ENCODE measurements at places on chromosomes 6 and 20. TPM values are rescaled to one million over a fixed set of nuclear protein-coding genes. Genes with fewer than 3 reads are reported as not detected.

DNA sequence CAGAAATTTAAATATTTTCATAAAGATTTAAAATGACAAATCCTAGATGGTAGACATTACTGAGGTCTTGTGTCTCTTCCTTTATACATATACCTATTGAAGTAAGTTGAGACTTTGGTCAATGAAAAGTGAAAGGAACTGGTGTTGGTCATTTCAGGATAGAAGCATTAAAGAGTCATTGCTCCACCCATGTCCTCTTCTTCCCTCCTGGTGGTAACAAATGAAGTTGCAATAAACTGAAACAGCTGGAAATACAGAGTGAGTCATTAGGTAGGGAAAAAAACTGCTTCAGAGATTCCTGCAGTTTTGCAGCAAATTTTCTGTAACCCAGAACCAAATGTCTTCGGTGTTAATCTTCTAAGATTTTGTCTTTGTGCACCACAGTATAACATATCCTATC lies 448.0 kb downstream of the EYS start:
- no peak for DNase-seq

DNA sequence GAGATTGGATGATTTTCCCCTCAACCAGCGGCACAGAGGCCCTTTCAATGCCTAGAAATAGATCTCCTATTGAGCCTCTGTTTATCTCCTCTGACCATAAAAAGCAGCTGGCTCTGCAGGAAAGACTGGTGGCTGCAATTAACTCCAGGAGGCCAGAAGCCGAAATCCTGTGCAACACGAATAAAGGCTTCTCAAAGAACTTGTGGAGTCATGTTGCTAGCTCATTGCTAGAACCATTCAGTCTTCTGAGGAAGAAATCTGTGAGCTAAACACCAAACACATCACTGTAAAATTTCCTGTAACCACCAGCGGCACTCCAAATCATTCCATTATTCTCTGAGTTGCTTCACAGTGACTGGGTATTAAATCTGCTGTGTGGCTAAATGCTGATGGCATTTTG lies 49.1 kb upstream of the TPD52L1 start:
- DNase-seq, result no peak

DNA sequence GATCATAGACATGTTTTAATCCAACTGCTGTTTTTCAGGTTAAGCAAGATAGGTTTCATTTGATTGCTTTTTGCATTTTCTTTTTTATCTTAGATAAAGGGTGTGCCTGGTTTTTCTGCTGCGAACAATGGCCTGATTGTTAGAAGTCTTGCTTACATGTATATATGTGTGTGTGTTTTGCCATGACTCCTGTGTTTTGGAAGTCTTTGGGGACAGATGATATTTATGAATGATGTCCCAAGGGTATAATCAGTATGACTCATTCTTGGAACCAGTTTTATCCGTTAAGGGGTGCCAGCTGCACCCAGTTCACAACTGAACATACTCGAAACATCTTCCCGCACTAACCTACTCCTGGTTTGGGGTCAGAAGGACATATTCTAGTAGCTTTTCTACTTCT lies 230.1 kb upstream of the SUPT3H start:
- DNase-seq, result no peak

- no peak for DNase-seq
These were observed 670.7 kb downstream of the UTRN start for GRCh38 chr6:144955859-144956258.

DNA sequence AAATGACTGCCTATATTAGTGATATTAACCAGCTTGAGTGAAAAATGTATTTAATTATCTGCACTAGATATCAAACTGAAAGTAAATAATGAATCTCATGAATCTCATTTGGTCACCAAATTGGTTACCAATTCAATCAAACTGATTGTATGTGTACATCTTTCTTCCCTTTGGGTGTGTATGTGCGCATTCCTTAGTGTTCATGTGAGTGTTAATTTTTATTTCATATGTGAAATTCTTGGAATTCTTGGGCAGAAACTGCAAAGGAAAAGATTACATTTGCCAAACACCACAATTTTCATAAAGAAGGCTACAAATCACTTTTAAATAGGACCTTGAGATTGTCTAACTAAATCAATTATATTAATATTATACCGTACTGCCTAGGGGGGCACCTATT lies 648.4 kb upstream of the MARCKS start:
- DNase-seq, result no peak

GRCh38 chr6:145352382-145353080 lies 382.8 kb downstream of the EPM2A start:
- DNase-seq, result no peak

- peak; percentile 73 for DNase-seq
These were observed 124.9 kb downstream of the ADAT2 start for GRCh38 chr6:143325379-143326140.

Gene CNR1
- total RNA-seq, result 4.2 TPM

DNA sequence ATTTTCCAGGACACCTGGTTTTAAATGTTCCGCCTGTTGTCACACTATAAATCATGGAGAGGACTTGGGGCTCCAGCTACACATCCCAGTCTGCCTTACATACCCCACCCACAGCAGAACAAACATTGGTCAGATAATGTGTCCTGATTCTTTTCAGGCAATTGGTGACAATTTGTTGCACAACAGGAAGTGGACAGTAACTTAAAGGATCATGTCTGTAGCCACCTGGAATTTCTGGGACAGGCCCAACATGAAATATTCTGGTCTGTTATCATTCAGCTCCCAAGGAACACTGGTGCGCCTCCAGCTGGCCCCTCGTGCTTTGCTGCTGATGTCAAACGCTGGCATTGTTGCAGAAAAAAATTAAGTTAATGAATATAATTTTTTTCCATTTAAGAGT lies 117.2 kb downstream of the SOBP start:
- DNase-seq, result no peak

Gene SLC22A7
- not detected for total RNA-seq

Gene PLCB4
- total RNA-seq, result 37.4 TPM

Gene PHIP
- total RNA-seq, result 16.7 TPM

GRCh38 chr6:111834356-111834755 lies 38.9 kb downstream of the FYN start:
- no peak for DNase-seq

DNA sequence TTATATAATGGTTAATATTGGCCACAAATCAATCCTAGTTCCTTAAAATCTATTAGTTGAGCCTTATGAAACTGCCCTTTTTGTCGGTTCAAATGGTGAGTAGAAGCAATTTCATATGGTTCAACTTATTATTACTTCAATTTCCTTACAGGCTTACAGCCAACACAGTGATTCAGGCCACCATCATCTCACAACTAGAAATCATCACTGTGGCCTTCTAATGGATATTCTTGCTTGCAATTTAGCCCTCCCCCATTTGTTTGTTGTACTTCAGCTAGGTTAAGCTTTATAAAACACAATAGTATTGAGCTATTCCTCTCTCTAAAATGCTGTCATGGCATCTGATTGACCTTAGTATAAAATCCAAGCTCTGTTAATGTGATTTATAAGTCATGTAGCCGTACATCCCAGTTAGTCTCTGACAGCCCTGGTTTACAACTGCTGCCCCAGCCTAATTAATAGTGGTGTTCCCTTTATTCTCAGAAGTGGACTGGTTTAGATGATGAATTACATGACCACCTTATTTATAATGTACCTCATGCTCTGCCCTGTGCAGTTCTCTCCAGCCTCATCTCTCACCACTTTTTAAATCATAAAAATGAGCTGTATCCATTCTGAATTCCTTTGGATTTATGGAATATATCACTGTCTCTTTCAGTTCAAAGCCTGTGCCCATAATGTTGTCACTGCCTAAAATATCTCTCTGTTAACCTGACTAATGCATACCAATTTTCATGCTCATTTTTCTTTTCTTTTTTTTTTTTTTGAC lies 36.7 kb downstream of the LAMA2 start:
- DNase-seq, result no peak

Gene PTCHD4
- 0.07 TPM for total RNA-seq

DNA sequence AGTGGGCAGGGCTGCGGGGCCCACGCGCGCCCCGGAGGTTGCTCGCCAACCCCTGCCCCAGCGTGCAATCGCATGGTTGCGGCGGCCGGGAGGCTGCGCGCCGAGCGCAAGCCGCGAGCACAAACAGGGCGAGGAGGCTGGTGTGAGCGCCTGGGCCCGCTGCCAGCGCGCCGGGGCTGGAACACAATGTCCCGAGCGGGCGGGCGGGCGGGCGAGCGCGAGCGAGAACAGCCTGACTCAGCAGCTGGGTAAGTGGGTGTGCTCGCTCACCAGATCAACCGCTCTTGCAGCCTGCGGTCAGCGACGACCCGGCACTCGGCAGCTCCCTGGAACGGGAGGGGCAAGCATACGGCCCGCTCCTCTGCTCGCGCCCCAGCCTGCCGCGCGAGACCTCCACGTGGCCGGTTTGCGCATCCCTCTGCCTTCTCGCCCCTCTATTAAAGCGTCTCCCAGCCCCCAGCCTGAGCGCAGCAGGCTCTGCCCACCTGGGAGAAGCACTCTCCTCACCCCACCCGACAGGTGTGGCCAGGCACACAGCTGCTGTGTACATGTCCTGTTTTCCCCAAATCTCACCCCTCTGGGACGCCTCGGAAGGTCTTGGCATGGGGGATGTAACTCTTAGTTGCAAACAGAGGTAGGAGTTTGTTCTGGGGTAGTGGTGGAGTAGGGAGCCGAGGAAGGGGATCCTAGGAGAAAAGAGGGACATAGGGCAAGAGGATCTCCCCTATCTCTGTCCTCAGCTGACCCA lies 8.7 kb upstream of the ARMC12 start:
- no peak for DNase-seq

DNA sequence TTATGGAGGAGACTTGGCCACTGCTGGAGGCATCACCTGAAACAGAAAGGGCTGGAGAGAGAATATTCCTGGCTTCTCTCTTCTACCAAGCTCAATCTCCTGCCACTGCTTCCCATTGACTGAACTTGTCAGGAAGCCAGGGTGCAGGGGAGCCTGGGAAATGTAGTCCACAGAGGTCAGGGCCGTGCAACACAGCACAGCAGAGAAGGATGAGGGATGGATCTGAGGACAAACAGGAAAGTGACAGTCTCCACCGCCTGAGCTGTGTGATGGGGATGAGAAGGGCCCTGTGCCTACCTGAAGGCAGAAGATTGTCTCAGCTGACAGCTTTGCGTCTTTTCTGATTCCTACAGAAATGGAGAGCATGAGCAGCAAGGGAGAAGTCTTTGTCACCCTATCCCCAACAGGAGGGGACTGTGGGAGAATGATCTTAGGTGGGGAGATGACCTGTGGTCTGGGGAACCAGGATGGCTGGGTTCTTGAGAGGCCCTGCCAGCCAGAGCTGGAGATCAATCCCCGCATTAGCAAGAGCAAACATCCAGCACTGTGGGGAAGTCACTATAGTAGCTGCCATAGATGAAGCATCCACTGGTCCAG lies 114.2 kb downstream of the SNX5 start:
- no peak for DNase-seq

- no peak for DNase-seq
These were observed 10.2 kb upstream of the DNAJC5 start for GRCh38 chr20:63884506-63885263.

Gene DEF6
- total RNA-seq, result 6.0 TPM

- DNase-seq, result no peak
These were observed 54.3 kb upstream of the GMPR start for GRCh38 chr6:16184129-16184528.

Gene CFB
- total RNA-seq, result 2.2 TPM

DNA sequence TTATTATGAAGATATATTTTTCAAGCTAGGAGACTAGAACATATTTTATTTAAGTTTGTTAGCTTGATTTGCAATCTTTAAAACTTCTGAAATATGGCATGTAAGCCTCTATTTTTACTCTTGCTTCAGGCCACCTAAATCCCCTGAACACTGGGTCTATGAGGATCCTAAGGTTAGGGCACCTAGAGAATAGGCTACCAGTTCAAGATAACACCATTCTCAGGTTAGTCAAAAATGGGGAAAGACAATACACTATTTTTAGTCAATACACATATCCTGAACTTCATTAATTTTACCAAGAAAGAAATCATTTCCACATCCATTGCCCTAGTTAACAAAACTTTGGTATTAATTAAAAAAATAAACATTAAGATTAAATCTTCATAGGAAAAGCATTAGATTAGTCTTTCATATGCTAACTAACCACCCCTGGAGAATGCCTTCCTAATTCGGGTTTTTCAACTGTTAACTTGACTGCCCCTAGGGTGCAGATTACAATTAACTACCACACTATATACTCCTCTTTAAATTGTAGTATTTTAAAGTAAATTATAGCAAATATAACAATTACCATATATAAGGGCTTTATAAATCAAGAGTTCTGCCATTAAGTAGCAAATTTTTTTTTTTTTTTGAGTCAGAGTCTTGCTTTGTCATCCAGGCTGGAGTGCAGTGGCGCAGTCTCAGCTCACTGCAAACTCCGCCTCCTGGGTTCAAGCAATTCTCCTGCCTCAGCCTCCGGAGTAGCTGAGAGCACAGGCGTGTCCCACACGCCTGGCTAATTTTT lies 6.7 kb upstream of the HSF2 start:
- no peak for DNase-seq

GRCh38 chr6:36662827-36663256 lies 15.7 kb upstream of the CDKN1A start:
- no peak for DNase-seq

Gene EYA4
- total RNA-seq, result 0.07 TPM

DNA sequence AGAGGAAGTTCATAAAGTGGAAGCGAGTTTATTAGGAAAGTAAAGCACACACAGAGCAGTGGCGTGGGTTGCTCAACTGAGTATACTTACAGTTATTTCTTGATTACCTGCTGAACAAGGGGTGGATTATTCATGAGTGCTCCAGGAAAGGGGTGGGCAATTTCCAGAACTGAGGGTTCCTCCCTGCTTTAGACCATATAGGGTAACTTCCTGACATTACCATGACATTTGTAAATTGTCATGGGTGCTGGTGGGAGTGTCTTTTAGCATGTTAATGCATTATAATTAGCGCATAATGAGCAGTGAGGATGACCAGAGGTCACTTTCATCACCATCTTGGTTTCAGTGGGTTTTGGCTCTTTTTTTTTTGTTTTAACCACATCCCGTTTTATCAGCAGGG lies 29.8 kb downstream of the PDYN start:
- DNase-seq, result no peak

DNA sequence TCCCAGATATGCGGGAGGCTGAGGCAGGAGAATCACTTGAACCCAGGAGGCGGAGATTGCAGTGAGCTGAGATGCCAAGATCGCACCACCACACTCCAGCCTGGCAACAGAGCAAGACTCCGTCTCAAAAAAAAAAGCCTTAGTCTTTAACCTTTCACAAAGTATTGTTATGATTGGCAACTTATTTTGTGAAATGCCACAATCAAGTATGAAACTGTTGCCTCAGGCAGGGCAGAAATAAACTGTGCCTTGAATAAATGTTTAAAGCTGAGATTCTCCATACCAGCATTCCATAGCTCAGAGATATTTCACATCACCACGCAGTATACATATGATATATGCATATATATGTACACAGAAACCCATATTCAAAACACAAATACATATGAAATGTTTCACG lies 120.1 kb upstream of the CCDC28A start:
- DNase-seq, result no peak

GRCh38 chr20:17665756-17666155 lies 16.3 kb downstream of the RRBP1 start:
- DNase-seq, result no peak

Gene ABHD12
- total RNA-seq, result 79.3 TPM

Gene DYNLT2
- 2.5 TPM for total RNA-seq

DNA sequence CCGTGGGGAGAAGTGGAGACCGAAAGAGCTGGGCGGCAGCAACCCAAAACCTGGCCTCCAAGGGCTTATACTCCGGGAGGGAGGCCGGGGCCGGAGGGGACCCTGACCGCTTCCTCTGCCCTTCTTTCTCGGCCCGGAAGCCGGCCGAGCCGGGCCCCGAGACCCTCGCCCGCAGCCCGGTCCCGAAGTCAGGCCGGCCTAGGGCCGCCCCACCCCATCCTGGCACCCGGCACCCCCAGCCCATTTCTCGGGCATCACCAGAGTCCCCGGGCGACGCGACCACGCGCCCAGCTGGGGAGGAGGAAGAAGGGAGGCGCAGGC lies 572 bp upstream of the ZDHHC14 start:
- no peak for DNase-seq

All from epithelial cell of proximal tubule (primary cell).